Lower lobe of right lung (tissue), 2 donors: ENCODE measurements at places on chromosomes 5 and 9. TPM values are rescaled to one million over a fixed set of nuclear protein-coding genes. Genes with fewer than 3 reads are reported as not detected.
A peak's percentile ranks its signal among the peaks of the same experiment; 100 is the strongest.

DNA sequence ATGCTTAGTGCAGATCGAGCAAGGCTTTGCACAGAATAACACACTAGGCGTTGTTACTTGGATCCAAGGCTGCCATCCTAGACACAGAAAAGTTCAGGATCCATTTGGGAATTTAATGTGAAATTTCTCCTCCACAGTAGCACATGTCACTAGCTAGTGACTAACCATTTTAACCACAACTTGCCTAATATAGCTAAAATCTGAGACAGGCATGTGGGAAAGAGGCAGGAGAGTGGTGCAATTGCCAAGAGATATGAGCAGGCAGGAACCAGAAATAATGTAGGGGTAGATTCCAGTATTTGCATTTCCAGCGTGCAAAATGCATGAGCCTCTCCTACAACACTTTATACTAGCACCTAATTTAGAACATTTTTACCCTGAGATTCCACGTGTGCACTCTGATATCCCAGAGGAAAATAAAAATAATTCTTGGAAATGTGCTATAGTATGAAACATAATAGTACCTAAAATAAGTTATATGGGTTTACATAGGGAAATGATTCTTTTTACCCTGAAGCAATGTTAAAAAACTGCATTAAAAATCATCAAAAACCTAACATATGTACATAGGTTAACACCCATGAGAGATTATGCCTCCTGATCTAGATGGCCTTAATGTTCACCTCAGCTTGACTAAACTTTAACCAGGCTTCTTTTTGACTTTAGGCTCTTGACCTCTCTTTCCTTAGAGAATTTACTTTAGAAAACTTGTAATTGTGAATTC, 1230.6 kb upstream of the NUDT12 start:
- DNase-seq = no peak

DNA sequence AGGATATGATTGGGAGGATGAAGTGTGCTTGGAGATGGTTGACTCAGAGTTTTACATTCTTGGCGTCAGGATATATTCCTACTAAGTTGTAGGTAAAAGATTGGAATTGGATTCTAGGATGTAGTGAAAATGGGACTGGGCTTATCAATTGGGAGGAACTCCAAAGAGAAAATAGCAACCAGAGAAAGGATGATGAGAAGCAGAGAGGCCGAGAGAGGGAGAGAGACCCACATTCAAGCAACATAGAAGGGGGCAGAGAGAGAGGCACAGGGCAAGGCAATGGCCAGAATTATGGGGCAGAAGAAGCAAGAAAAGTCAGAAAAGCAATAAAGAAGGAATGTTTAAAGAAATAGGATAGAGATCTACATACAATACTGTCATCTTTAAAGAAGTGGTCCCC, 217.9 kb upstream of the ACTBL2 start:
- no peak for DNase-seq

DNA sequence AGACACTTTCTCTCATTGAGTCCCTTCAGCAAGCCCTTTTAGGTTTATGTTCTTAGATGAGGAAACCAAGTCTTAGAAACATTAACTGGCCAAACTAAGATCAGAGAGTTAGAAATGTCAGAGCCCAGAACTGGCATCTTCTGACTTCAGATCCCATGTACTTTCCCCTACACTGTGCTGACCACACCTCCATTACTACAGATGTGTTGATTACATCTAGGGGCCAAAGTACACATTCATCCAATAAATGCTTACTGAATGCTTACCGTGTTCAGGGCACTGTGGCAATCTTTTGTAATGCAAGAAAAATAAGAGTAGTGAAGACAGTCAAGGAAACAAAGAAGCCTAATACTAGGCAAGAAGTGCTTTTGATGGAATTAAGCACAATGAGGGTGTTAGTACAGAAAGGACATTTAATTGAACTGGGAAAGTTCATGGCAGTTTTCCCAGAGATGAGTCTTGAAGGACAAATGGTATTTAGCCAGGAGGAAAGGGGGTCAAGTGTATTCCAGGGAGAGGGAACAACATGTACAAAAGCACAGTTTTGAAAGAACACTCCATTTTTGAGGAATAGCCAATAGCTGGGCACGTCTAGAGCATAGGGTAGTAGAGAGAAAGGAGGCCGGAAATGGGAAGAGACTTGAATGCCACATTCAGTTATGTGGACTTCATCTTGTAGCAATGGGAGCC, 89.7 kb upstream of the CDKN2B start:
- no peak for DNase-seq

- DNase-seq = no peak
Measured at GRCh38 chr5:101531026-101531425, 627.9 kb upstream of the ST8SIA4 start.

- no peak for DNase-seq
Measured at GRCh38 chr5:99247346-99247745, 318.5 kb upstream of the CHD1 start.

GRCh38 chr9:129761293-129761900, 8.6 kb upstream of the PTGES start:
- no peak for DNase-seq

DNA sequence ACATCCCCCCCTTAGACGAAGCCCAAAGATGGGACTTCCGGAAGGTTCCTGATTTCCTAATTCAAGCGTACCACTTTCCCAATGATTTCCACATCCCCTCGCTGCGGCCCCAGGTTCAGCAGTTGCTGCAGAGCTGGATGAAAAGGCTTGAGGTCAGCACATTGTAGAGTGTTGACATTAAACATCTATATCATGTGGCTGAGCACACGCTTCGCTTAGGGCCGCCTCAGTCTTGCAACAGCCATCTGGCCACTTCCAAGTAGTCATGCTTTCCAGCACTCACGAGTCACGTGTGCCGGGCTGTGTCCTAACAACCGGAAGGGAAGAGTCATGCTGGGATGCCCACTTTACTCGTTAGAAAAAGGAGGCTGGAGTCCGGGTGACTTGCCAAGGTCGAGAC, 340.6 kb upstream of the IRX4 start:
- no peak for DNase-seq

DNA sequence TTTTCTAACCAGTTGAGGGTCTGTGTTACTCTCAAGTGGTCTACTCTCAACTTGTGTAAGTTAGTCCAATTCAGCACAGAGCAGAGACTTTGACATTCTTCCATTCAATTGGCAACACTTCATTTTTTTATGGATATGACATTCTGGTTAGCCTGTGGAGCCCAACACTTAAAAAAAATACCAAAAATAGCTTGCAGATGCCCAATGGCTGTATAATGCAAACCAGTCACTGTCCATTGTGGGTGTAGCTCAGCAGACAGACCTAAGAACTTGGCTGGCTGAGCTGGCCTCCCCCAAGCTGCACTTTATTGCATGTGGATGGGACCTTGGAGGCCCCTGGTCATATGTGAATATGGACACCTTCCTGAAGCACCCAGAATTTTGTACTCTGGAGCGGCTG, 103.2 kb downstream of the DPYSL3 start:
- DNase-seq = no peak

GRCh38 chr9:34588671-34589635, 571 bp downstream of the CNTFR start:
- DNase-seq = peak; percentile 47

DNA sequence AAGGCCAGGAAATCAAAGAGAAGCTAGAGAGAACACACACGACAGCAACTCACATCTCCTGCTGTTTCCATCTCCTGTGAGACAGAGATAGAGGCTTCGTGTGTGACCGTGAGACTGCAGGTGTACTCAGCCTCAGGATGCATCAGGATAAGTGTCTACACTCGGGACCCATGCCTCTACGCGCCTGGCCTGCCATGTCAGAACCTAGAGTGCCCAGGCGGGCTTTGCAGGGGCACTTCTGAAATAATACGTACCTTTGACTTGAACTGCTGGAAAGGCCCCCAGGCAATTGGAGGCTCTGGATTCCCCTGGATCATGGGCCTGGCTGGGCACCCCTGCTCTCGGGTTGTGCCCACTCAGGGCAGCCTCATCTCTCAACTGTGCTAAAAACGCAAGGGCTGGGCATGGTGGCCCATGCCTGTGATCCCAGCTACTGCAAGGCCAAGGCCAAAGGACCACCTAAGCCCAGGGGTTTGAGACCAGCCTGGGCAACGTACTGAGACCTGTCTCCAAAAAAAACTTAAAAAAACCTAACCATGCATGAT, 13.0 kb downstream of the CLPTM1L start:
- no peak for DNase-seq

DNA sequence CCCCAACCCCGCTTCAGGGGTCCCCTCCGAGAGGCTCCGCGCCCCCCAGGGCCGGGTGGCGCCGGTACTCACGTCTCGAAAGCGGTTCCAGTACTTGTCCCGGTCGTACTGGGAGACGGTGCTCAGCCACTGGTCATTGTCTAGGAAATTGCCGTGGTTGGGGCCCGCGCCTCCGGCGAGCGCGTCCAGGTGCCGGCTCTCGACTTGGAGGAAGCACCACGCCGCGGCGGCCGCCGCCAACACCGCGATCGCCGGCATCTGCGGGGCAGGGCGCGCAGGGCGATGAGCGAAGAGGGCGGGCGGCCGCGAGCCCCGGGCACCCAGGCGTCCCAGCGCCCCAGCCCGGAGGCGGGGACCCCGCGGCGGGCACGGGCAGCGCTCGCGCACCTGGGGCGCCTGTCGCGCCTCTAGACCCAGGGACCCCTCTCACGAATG, 808 bp downstream of the SPOCK1 start:
- DNase-seq = no peak

DNA sequence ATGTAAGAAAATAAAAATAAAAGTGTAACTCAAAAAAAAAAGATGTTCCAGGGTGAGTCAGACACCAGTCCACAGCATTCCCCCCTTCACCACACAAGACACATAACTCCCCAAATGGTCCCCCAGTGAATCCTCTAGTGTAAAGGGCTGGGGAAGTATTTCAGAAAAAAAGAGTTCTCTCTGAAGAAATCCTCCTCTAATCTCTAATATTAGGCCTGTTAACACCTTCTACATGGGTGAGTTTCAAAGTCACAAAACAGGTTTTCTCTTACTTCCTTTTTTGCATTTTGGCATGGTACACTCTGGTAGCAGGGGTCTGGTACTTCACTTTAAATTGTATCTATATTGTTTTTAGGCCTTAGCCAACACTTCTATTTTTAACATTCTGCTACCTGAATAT, 28.2 kb downstream of the RNF145 start:
- DNase-seq = no peak

GRCh38 chr9:71769175-71770161, 1.2 kb upstream of the CEMIP2 start:
- peak; percentile 91 for DNase-seq

- DNase-seq = no peak
Measured at GRCh38 chr5:138843316-138844124, 31.6 kb downstream of the LRRTM2 start.

- DNase-seq = no peak
Measured at GRCh38 chr5:112161392-112161748, 257.7 kb downstream of the EPB41L4A start.

DNA sequence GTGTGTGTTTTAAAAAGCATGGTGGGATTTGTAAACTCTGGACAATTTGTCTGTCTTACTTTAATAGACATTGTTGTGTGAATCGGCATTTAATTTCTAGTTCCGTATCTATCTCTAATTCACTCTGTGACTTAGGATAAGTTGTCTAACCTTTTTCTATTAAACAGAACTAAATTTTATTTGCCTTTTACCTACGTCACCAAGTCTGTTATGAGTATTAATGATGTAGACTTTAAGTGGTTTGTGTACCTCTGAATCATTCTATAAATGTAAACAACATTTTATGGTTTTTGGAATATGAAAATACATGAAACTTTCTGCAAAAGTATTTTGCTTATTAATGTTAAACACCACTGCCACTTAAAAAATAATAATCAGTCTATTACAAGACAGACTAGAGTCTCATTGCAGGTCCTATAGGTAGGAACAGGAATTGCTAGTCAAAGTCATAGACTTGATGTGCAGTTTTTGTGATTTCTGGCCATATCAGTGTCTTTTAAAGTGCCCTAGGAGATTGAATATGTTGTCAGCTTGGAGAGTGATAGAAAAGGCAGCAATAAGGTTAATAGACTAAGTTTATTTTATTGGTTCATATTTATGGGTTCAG, 5.6 kb downstream of the RBM27 start:
- no peak for DNase-seq

DNA sequence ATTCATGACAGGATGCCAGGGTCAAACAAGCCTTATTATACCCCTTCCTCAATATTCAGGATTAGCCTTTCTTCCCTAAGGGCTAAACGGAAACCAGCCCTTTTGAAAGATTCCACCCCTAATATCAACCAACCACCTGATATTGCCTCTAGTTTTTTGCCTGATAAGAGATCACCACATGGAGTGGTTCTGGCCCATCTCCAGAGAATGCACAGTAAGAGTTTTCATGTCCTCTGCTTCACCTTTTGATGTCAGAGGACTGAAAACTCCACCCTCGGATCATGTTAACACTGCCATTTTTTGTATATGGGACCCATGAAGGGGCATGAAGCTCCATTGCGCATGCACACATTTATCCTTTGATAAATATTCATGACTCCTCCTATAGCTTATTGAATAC, 5.8 kb upstream of the LNPEP start:
- DNase-seq = no peak

DNA sequence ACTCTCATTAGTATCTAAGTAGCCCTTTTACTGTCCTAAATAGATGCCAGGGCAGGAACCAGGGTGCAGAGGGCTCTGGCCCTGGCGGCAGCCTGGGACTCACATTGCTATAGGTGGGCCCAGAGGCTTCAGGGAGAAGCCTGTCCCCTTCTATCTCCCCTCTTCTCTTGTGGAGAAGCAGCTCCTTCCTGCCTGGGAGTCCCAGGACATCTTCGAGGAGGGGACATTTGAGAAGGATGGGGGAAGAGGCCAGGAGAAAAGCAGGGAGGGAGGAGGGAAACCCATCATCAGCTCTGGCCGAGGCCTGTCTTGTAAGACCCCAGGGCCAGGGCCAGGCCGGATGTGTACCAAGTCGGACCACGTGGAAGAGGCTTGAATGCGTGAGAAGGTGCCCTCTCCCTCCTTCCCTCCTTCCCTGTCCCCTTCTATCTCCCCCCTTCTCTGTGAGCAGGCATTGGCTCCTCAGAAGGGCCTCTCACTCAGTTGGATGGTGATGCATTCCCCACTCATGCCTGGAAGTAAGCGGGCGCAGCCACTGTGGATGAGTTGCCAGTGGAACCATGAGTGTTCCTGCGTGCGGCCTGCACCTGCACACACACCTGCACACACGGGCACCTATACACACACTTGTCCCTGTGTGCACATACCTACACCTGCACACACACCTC, 20.7 kb upstream of the LPCAT1 start:
- peak; percentile 51 for DNase-seq

DNA sequence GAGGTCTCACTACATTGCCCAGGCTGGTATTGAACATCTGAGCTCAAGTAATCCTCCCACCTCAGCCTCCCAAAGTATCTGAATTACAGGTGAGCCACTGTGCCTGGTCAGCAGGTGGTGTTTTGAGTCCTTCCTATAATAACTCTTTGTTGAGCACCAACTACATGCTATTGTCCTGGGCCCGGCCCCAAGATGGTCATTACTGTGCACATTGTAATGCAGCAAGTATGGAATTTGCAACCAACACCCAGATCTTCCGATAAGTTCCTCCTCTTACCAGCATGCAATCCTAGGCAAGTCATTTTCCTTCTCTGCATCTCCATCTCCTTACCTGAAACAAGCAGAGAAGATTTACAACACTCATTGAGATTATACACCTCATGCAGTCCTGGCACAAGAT, 510.3 kb upstream of the KLF4 start:
- no peak for DNase-seq

Gene FBLL1
- not detected for total RNA-seq

Gene PCDHB12
- 1.7 TPM for total RNA-seq

Gene TMC1
- not detected for total RNA-seq

Gene SEC24A
- 22.0 TPM for total RNA-seq

Gene SPATA6L
- 16.3 TPM for total RNA-seq

Gene ENTREP1
- total RNA-seq = 30.1 TPM

Gene PTTG1
- 9.1 TPM for total RNA-seq
